ENCODE measurements at places on chromosomes 6 and 20.

DNA sequence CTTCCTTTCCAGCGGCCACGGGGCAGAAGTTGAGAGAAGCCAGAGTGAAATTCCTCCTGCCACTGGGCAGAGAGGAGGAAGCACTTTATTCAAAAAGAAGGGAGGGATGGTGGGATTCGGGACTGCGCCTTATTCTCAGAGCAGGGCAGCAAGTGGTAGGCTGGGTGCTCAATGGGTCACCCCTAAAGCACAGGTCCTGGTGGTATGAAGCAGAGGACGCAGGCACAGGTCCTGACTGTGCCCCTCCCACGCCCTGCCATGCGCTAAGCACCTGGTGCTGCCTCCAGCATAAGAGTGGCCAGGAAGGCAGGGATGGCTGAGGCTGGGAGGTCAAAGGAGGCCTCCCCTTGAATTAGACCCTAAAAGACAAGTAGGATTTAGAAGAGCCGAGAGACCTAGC lies 4.9 kb upstream of the GRM4 start:
- DNase-seq, result no peak

DNA sequence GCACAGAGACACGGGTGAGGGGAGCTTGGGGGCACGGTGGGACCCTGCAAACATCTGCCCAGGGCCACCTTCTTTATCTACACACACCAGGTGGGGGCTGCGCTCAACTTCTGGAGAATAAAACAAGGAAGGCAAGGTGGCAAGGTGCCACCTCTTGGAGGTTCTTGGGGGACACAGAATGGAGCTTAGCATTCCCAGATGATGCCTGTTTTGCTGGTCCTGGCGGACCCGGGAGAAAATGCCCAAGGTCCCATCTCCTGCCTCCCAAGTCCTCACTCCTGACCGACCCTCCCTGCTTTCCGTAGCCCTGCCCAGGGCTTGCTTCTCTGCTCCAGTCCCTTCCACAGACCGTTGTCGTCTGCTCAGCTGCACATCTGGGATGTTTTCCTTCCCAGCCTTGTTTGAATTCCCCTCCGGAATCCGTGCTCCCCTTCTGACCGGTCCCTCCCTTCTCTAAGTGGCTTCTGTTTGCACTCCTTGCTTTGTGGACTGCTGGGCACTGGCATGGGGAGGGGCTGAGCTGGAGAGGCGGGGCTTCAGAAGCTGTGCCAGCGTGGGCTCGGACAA lies 13.1 kb downstream of the ITPR3 start:
- no peak for DNase-seq

- no peak for DNase-seq
Measured at GRCh38 chr6:135851442-135852271, at the start of gene PDE7B. TSS of gene PDE7B (plus strand) at chr6:135851701.

DNA sequence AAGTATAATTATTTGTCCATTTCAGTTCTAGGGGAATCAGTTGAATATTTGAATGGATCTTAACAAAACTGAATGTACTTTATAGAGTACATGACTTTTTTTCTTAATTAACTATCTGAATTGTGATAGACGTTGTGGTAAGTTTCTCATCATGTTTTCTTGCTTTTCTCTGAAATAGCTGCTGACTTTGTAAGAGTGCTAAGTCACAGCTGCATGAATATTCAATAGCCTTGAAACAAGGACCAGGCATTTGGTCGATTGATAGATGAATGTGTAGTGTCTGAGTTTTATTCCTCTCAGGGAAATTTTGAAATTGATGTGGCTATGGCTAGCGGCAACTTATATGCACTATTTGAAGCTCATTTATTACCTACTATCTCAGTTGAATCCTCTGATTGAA lies 56.0 kb downstream of the ADGRB3 start:
- DNase-seq, result no peak

DNA sequence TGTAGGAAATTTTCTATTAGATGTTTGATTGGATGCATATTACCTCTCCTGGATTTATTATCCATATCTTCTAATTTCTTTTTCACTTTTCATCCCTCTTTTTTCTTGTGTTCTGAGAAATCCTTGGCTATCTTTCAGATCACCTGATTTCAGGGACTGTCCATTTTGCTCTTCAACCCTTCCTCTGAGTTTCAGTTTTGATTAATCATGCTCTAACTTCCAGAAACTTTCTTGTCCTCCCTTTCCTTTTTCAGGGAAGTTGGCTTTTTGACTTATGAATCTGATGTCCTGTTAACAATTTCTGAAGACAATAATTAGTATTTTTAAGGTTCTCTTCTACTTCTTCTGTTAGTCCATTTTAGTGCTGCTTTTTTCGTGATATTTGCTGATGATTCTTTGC lies 79.1 kb downstream of the FKBP5 start:
- no peak for DNase-seq

DNA sequence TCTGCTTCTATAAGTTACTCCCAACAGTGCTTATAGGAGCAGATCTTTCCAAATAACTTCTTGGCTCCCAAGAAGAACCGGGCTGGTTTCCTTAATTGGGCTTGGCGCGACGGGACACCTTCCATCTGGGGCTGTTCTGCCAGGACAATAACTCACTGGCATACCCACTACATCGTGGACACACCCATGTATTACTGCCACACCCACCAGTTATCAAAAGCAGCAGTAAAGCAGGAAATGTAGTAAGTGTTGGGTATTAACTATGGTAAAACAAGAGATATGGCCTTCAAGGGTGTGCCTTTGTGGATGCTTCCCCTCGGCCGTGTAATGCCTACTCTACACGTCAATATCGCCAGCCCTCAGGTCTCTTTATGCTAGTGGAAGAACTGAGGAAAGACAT lies 24.7 kb downstream of the CNKSR3 start:
- no peak for DNase-seq

DNA sequence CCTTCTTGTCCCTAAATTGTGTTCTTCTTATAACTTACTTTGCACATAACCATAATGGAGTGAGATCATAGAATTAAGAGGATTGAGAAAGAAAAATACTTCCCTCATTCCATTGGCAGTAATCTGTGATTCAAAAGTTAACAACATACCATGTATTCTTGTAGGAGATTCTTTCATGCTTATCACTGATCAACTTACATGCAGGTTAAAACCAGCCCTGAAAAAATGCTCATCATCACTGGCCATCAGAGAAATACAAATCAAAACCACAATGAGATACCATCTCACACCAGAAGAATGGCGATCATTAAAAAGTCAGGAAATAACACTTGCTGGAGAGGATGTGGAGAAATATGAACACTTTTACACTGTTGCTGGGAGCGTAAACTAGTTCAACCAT lies 36.5 kb upstream of the GFRAL start:
- DNase-seq, result no peak

- DNase-seq, result no peak
Measured at GRCh38 chr20:3871550-3872265, 17.5 kb upstream of the PANK2 start.
